ENCODE measurements at places on chromosomes 12 and 14.

- DNase-seq = no peak
These were observed 7.8 kb upstream of the PGF start for GRCh38 chr14:74963178-74963704.

GRCh38 chr12:109302358-109302757, 6.7 kb downstream of the FOXN4 start:
- no peak for DNase-seq

DNA sequence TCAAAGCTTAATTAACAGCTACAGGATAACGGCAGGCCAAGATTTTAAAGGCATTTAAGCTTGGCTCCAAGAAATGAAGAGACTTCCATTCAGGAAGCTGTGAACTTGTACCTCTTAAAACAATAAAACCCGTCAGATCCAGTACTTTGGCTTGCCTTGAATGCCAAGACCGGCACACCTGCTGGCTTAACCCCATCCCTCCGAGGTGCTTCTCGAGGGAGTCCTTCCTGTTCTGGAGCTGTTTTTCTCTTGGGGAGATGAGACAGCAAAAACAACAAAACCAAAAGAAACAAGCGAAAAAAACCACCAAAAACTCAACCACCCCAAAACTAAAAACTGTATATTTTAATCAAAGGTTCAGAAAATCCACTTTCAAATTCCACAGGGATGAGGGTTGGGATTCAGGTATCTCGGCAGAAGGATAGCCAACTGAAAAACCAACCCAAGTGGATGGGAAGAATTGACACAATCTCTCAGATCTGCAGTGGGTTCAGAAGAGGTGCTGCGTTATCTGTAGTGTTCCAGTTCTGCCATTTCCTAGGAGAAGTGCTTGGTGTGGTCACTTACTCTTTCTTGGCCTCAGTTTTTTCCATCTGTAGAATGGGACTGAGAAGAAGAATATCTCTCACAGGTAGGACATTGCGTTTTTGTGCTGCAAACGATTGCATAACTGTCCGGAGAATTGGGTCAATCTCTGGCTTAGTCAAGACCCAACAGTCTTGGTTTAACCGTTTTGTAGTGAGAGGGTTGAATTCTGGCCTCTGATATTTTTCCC, 420.1 kb downstream of the VRK1 start:
- DNase-seq = no peak

DNA sequence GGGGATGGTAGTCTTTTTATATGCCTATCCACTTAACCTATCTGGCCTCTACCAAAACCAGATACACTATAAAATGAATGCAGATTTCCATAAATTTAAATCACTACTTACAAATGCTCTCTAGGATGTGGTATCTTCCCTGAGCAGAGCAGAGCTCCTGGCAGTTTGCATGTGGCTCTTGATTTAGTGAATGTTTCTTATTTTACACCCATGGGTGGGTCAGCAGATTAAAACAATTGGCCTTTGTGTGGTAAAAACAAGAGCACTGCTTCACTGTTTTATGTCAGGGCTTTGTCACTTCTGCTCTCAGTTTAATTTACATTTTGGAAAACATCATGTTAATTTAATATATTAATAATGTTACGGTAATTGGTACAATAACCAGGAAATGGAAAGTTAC, 5.5 kb downstream of the TAS2R19 start:
- DNase-seq = no peak

DNA sequence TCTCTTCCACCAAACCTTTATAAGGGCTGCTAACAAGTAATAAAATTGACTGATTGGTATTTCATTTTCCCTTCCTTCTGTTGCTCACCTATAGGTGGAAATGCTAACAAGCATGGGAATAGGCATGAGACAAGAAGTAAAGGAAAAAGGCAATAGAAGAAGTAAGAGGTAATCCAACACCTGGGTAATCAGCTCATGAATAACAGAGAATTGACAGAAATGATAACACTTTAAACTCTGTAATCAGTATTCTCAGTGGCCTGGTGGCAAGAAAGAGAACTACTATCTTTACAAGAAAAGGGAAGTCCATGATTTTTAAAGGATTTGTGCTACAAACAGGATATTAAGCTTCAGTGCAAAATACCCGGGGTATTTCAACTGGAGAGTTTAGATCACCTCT, 737.8 kb downstream of the RERGL start:
- DNase-seq = no peak

GRCh38 chr12:89775063-89775985, 66.7 kb upstream of the ATP2B1 start:
- no peak for DNase-seq

GRCh38 chr14:26959972-26960660, 362.3 kb upstream of the NOVA1 start:
- DNase-seq = no peak

- DNase-seq = no peak
These were observed 43.6 kb upstream of the ANO2 start for GRCh38 chr12:5988659-5989116.

DNA sequence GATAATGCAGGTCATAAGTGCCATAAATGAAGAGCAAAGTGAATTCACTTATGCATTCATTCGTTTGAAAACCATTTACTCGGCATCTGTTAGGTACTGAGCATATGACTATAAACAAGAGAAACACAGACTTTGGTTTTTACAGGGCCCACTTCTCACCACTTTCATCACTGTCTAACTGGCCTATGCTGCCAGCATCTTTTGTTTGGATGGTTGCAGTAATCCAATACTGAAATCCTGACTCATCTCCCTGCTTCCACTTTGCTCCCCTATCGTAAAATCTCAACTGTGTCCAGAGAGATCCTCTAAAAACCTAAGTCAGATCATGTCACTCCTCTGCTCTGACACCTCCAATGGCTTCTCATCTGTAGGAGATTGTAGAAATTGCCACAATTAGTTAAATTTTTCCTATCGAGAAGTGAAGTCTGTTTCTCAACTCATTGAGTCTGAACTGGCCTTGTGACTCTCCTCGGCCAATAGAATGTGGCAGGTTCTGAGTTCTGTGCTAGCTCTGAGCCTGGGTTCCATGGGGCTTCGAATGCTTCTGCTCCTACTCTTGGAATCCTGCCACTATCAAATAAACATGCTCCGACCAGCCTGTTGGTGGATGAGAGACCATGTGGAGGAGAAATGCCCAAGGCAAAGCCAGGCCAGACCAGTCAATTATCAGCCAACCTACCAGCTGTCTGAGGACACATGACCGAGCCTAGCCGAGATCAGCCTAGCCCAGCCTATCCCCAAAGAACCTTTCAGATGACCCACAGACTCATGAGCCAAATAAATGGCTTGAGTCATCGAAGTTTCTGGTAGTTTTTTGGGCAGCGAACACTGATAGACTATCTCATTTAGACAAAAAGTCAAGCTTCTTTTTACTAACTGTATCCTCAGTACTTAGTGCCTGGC, 2.2 kb upstream of the BATF start:
- DNase-seq = no peak

DNA sequence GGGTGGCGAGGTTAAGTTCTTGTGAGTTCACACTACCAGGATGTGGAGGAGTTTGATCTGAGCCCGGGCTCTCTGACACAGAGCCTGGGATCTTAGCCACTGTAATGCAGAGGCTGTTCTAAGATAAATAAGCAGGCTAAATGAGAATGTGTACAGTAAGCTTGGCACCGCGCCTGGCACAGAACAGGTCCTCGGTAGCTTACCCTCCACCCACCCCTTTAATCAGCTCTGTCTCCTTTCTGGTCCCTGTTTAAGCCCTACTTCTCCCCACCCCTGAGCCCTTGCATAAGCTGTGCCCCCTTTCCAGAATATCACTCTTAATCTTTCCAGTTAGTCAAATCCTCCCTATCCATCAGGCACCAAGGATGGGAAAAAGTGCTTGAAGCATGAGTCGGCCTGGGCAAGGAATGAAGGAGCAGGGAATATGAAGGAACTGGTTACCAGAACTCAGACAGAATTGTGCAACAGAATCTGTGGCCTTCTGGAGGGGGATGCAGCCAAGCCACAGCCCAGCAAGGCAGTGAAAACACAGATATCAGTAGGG, 32.8 kb upstream of the CMKLR1 start:
- no peak for DNase-seq

DNA sequence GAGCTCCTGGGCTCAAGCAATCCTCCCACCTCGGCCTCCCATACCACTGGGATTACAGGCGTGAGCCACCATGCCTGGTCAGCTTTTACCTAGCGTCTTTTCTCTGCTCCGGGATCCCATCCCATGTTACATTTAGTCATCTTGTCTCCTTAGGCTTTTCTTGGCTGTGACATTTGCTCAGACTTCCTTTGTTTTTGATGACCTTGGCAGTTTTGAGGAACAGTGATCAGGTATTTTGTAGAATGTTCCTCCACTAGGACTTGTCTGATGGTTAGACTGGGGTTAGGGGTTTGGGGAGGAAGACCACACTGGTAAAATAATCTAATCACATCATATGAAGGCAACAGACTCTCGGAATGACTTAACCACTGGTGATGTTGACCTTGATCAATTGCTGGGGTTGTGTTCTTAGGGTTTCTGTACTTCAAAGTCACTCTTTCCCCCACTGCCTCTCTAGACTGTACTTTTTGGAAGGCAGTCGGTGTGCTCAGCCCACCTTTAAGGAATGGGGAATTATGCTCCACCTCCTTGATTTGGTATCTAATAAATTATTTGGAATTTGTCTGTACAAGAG, 48.4 kb downstream of the RIN3 start:
- DNase-seq = no peak

DNA sequence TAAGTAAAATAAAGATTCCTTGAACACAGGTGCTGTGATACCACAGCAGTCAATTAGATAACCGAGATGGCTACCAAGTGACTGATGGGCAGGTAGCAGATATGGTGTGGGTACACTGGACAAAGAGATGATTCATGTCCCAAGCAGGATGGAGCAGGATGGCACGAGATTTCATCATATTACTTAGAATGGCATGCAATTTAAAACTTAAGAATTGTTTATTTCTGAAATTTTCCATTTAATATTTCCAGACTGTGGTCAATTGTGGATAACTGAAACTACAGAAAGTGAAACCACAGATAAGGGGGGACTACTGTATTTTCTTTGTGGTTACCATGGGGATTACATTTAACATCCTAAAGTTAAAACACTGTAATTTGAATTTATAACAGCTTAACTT, 7.5 kb upstream of the ZFP36L1 start:
- no peak for DNase-seq

DNA sequence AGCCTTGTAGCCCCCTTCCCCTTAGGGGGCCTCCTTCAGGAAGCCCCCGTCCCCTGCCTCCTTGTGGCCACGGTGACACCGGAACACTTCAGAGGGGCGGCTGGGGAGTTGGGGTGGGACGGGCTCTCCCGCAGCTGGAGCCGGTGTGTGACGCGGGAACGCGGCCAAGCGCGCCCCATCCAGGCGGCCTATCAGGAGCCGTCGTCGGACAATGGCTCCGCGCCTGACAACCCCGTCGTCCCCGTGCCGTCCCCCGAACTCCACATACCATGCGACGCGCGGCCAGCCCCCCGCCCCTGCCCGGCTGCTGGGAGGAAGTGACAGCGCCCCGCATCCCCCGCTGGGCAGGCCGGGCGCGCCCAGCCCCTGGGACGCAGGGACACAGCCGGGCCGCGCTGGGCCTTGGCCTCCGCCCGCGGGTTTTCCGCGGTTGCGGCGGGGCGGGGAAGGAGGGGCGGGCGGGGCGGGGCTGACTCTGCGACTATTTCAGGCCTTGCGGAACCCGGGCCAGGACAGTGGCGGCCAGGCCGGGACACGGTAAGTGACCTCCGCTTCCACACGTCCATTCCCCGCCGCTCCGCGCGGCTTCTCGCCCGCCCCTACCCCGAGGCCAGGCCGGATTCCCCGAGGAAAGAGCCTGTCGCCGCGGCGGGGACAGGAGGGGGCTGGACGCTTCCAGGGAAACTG, at the start of gene TNFAIP2:
Gene TNFAIP2, plus strand, starts transcription at position 515 of the 687 bp plus-strand sequence. CDS start 2,997 bp downstream, outside the sequence.
- no peak for DNase-seq

DNA sequence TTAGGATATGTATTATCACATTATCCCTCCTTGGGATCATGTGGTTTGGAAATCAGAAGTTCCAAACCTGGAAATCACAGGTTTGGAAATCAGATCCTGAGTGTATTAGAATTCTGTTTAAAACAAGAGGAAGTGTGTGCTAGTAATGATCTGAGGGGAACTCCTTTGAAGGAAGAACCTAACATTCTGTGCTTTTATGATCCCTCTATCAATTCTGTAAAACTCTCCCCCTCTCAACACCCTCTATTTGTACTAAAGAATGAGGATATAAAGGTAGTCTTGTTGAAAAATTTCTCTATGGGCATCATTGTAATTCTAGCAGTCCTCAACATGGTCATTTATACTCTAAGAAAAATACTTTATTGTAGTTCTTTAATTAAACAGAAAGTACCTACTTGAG, 97.4 kb downstream of the SRGAP1 start:
- DNase-seq = no peak

- no peak for DNase-seq
These were observed 79.8 kb downstream of the SRRM4 start for GRCh38 chr12:119060847-119061796.

- DNase-seq = no peak
These were observed 880 bp upstream of the FLRT2 start for GRCh38 chr14:85528897-85529631.

GRCh38 chr14:58054100-58054499, 97.9 kb downstream of the ARMH4 start:
- no peak for DNase-seq

GRCh38 chr12:88175544-88175943, 33.4 kb downstream of the TMTC3 start:
- DNase-seq = no peak

DNA sequence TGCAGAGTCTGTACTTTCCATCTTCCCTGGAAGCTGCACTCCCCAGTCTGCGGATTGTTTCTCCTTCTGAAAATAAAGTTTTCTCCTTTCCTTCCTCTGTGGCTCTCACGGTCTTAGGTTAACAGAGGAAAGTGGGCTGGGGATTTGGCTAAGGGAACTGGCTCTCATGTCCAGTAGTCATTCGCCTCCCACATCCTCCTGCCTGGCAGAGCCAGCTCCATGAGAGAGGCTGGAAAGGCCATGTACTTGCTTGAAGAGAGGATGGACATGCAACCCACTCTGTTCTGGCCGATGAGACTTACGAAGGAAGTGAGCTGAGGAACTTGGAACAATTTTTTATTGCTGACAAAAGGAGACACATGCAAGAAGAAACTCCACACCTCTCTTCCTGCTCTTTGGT, 18.9 kb upstream of the RGS6 start:
- no peak for DNase-seq

- DNase-seq = no peak
These were observed 30.7 kb downstream of the FRMD6 start for GRCh38 chr14:51682411-51682810.

GRCh38 chr12:6306599-6307220, 3.8 kb upstream of the PLEKHG6 start:
- no peak for DNase-seq

- peak; percentile 33 for DNase-seq
These were observed at the start of gene TRAFD1 for GRCh38 chr12:112125250-112125999. TRAFD1 (plus strand) TSS chr12:112125560; CDS start chr12:112130523, 4,963 bp downstream.
